ENCODE measurements at places on chromosomes 4 and X.

DNA sequence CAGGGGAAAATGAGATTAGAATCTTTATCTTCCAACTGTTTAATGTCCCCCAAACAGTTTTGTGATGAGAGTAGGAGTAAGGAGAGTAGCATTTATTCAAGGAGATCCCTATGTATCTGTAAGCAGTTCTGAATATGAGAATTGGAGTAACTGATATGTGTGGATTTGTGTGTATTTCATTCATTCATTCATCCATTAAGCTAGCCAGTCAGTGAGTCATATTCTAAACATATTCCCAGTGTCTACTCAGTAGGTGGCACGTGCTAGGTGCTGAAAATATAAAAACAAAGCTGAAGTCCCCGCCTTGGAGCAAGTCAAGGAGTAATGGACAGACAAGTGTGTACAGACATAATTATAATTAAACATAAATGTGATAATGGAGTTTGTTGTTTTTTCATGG, 12.4 kb upstream of the STX18 start:
- DNase-seq, result no peak

- DNase-seq, result no peak
Measured at GRCh38 chr4:151228189-151229119, 48.5 kb upstream of the PRSS48 start.

DNA sequence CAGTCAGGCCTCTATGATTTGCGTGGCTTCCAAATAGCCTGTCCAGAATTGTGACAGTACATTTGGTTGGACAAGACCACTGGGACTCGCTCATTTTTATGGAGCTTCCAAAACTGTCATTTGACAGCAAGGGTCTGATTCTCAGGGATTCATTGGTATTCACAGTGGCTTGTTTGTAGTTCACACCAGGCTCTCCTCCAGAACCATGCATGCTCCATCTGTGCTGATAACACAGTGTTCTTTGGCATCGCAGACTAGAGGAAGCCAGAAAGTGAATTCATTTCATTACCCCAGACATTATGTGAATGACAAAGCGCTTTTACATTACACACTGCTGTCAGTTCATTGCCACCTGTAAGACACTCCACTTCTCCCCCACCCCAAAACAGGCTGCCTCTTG, 208.3 kb downstream of the ARHGAP10 start:
- no peak for DNase-seq

GRCh38 chrX:94961730-94962129, 1287.7 kb downstream of the FAM133A start:
- DNase-seq, result no peak

DNA sequence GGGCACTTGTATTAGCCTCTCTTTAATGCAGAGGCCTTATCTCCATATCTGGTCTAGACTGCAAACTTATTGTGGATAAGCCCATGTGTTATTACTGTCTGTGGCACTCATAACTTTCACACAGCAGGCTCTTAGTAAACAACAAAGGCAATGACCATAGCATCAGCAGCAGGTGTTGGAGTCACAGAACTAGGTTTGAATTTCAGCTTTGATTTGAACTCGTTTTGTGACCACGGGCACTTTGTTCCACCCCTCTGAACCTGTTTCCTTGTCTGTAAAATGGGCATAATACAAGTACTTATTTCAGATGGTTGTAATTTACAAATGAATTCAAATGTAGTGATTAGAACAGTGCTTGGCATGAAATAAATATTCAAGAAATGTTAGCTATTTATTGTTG, 121.8 kb upstream of the C1GALT1C1 start:
- no peak for DNase-seq
